ENCODE measurements at places on chromosomes 7 and 10. TPM values are rescaled to one million over a fixed set of nuclear protein-coding genes. Genes with fewer than 3 reads are reported as not detected.

NT5C2 gene
- total RNA-seq = 30.0 TPM

SFTPD gene
- not detected for total RNA-seq

PGAM2 gene
- not detected for total RNA-seq

ELMO1 gene
- total RNA-seq = not detected

CALHM2 gene
- 2.9 TPM for total RNA-seq

SYPL1 gene
- total RNA-seq = 35.2 TPM

NEUROD6 gene
- not detected for total RNA-seq

BTBD16 gene
- 0.88 TPM for total RNA-seq

ICA1 gene
- 2.1 TPM for total RNA-seq

STEAP1 gene
- total RNA-seq = not detected

DNA sequence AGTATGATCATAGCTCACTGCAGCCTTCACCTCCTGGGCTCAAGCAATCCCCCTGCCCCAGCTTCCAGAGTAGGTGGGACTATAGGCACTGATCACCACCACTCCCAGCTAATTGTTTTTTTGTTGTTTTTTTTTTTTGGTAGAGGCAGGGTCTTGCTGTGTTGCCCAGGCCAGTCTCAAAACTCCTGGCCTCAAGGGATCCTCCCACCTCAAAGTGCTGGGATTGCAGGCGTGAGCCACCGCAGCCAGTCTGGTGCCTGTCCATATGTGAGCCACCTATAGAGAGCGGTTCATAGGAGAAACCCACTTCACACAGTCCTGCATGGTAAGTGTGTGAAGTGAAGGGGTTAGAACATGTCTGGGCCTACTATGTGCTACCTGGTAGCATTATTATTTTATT is 47.5 kb downstream of the SLC29A4 start:
- no peak for DNase-seq

GRCh38 chr10:21929070-21929469 is 74.5 kb downstream of the DNAJC1 start:
- no peak for DNase-seq

- no peak for DNase-seq
Observed at GRCh38 chr10:23362879-23363792, 18.5 kb upstream of the C10orf67 start.

- no peak for DNase-seq
Observed at GRCh38 chr10:113086282-113086681, 136.2 kb downstream of the TCF7L2 start.

DNA sequence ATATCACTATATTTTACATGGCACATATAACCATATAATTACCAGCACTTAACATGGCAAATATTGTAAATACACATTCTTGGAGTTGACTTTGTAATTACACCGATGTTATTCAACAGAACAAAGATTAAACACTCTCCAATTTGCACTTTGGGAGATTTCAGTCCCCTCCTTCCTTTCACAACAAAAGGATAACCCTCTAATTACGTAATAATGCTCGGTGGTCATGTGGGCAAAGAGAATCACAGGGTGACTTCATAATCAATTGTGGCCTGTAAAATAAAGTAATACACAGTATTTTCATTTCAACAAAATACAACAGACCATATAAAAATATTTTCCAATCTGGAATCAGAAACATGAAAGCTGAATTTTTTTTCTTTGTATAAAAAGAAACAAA is 73.2 kb downstream of the RHOBTB1 start:
- DNase-seq = no peak

GRCh38 chr7:8151161-8151725 is 110.7 kb downstream of the ICA1 start:
- no peak for DNase-seq

DNA sequence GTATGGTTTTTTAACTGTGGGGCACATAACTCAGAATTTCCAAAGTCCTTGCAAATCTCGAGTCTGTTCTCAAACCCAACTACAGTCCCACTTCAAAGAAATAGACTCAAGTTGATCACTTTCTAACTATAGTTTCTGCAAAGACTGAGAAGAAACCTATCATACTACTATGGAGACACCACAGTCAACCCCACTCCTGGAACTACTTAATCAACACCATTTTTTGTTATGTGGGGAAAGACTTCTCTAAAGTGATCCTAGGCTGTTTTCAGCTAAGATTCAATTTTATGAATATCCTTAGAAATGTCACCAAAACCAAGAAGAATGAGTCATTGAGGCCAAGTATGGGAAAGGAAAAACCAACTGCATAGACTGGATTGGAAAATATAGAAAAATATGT is 198.8 kb downstream of the WDR11 start:
- no peak for DNase-seq

- DNase-seq = no peak
Observed at GRCh38 chr7:28586736-28587135, 174.4 kb downstream of the CREB5 start.

DNA sequence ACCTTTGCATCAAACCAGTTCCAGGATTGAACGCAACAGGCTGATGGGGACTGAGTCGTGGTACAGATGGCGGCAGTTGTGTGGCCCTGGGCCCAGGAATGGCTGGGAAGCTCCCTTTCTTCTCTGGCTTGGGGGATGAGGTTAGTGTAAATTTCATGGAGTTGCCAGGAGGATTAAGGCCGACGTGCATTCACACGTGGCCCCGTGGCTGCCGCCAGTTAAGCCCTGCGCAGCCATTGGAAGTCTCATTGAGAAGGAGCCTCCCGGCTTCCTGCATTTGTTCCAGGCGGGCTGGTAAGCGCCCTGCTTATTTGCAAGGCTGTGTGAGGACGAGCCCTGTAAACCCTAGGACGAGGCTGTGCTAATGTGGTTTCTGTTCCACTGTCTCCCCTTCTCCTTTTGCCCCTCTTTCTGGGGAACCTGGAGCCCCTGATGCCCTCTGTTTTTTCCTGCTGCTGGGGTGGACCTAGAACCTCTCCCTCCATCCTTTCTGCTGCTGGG is 174.7 kb upstream of the TNRC18 start:
- DNase-seq = no peak

GRCh38 chr7:120060281-120060680 is 212.7 kb upstream of the KCND2 start:
- no peak for DNase-seq

GRCh38 chr10:132916956-132917666 is 25.3 kb downstream of the CFAP46 start:
- no peak for DNase-seq

DNA sequence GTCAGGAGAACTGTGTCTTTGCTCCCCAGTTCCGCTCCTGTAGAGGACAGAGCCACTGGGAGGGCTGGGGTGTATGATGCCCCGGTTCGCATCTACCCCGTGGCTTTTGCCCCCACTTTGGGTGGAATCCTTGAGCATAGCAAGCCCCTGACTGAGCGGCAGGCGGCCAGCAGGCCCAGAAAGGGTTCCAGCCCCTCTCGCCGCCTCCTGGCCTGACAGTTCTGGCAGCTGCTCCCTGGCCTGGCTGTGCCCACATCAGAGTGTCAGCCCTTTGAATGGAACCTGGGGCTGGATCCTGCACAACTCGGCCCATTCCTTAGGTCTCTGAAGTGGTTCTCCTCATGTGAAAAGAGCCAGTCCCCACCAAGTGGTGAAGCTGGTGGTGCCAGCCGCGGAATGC is 106.7 kb downstream of the GRK5 start:
- DNase-seq = no peak

GRCh38 chr10:16933783-16934182 is 116.6 kb upstream of the RSU1 start:
- DNase-seq = no peak

DNA sequence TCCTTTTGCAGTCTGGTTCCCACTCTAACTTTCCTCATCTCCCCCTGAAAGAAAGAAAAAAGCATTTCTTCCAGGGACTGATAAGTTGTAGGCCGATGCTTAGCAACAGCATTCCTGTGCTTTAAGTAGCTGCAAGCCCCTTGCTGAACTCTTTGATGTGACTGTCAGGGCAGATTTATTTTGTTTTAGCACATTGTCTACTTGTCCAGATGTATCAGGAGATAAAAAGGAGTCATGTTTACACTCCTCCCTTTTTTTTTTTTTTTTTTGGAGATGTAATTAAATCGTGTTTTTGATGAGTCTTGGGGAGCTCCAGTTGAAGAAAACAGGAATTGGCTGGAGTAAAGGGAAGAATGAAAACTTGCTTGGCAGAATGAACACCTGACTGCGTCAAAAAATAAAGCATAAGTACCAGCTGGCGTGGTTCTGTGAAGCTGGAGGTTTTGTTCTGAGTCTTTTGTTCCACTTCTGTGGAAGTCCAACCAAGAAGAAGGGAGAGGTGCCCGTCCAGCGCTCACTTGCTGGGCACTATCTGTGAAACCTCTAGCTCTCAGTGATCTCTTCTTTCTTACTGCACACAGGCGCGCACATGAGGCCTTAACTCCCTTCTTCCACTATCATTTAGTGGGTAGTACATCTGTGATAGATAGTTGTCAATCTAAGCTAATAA is 871.7 kb downstream of the LRMDA start:
- no peak for DNase-seq

DNA sequence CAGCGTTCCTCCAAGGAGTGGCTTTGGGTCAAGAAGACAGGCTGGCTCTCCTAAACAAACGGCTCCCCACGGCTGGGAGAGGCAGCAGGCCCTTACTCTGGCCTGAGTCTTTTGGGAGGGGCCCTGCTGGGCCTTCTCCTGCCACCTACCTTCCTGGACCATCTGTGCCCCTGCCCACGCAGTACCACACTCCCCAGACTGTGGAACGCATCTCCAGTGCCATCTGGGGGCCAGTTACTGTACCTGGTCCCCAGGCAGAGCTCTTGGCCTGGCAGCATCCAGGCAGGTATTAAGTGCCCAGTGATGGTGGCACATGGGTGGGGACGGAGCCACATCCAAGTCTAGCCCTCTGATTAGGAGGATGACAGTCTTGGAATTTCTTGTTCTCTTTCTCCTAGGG is 14.4 kb downstream of the ALKBH4 start:
- no peak for DNase-seq

- DNase-seq = no peak
Observed at GRCh38 chr10:2759233-2759632, 308.1 kb upstream of the PFKP start.

GRCh38 chr10:42722575-42722974 is 60.0 kb upstream of the BMS1 start:
- DNase-seq = no peak

- no peak for DNase-seq
Observed at GRCh38 chr10:10847387-10847786, 170.3 kb upstream of the CELF2 start.

DNA sequence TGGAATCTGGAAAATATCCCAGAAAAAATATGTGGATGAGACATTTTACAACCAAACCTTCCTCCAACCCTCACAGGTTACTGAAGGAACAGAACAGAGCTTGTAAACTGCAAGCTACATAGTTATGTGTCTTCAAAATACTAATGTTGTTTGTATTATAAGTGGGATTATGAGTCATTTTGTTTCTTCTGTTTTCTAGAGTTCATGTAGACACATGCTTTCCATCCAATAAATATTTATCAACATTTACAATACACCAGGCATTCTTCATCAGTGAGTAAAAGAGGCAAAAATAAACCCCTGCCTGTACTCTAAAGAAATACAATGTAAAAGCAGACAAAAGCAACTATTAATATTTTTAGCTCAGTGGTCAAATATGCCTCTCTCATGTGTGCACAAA is 38.0 kb upstream of the TES start:
- no peak for DNase-seq

- no peak for DNase-seq
Observed at GRCh38 chr10:27150261-27150660, 3.9 kb downstream of the YME1L1 start.

DNA sequence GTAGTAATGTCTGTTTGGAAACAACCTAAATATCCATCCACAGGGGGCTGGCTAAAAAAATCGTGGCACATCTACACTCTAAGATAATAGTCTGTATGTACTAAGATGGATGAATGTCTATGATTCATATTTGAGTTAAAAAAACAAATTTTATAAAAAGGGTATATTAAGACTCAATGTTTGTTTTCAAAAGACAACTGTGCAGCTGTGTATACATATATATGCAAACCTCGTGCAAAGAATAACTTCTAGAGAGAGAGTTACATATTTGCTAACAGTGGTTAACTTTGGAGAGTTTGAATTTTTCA is 323.5 kb downstream of the PLXNA4 start:
- DNase-seq = no peak

GRCh38 chr7:51080622-51081269 is 235.9 kb downstream of the COBL start:
- no peak for DNase-seq

- no peak for DNase-seq
Observed at GRCh38 chr10:26950934-26951333, 90.2 kb upstream of the ABI1 start.

DNA sequence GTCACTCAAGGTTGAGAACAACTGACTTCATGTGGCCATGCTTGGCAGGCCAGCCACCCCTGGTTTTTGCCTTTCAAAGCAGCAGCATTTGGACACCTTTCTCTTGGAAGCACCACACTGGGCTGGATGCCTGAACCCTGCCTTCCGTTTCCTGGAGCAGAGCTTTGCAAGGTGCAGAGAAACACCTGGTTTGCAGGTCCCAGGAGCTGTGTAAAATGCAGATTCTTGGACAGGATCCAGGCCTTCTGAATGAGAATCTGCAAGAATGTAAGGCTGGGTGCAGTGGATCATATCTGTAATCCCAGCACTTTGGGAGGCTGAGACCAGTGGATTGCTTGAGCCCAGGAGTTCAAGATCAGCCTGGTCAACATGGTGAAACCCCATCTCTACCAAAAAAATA is 18.0 kb upstream of the DUSP5 start:
- DNase-seq = no peak

DNA sequence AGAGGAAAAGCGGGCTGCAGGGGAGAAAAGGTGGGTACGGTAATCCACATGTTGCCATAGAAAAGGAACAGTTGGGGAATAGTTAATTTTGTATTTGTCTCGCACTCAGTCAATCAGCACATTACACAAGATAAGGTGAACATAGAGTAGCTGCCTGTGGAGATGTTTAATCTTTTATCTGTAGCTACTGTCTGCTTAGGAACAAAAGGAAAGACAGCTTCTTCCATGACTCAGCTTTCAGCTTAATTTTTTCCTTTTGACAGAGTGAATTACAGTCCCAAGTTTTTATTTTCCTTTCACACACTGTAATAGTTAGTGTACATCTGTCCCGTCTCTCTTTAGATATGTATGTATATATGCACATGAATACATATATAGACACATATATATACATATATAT is 39.3 kb upstream of the PODXL start:
- no peak for DNase-seq

DNA sequence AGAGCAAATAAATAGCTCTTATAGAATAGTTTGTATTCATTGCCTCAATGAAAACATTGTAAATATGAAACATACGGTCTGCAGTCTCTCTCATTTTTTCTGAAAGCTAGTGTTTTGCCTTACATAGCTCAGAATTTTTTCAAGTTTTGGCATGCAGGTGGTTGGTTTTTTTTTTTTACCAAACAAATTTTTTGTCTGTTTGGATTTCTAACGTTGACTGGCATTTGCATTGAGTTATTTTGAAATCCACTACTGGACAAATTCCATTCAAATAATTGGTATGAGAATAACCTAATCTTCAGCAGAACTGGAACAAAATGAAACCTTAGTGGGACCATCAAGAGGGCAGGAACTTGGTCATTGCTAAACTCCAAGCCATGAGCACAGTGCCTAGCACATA is 107.6 kb upstream of the SAMD8 start:
- no peak for DNase-seq
